ENCODE measurements at places on chromosomes 1 and 21.

GRCh38 chr1:114015075-114015474 lies 35.8 kb downstream of the OLFML3 start:
- DNase-seq: no peak

- DNase-seq: no peak
These were observed 69.7 kb upstream of the IPO9 start for GRCh38 chr1:201759194-201759815.

DNA sequence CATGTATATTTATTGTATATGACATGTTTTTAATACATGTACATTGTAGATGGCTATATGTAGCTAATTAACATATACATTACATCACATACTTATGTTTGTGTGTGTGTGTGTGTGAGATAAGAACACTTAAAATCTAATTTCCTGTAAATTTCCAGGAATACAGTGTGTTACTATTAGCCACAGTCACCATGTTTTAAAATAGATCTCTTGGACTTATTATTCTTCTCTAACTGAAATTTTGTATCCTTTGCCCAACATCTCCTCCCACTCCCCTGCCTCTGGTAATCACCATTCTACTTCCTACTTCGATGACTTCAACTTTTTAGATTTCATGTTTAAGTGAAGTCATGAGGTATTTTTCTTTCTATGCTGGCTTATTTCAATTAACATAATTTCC lies 64.8 kb downstream of the FCRL5 start:
- no peak for DNase-seq

DNA sequence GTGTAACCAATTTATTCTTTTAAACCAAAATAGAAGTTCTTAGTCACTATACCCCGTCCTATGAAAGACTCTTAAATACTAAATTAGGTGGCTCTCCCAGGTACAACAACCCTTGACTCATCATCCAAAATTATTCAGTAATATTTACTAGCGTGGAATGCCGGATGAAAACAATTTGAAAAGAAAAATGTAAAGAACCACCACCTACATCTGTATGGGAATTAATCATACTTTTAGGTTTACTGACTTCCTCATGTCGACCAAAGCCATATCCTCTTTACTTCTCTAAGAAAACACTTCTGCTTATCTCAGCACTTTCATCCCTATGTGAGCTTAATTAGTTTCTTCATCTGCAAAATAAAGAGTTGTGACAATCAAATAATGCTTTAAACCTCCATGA lies 139.6 kb downstream of the AKT3 start:
- no peak for DNase-seq

DNA sequence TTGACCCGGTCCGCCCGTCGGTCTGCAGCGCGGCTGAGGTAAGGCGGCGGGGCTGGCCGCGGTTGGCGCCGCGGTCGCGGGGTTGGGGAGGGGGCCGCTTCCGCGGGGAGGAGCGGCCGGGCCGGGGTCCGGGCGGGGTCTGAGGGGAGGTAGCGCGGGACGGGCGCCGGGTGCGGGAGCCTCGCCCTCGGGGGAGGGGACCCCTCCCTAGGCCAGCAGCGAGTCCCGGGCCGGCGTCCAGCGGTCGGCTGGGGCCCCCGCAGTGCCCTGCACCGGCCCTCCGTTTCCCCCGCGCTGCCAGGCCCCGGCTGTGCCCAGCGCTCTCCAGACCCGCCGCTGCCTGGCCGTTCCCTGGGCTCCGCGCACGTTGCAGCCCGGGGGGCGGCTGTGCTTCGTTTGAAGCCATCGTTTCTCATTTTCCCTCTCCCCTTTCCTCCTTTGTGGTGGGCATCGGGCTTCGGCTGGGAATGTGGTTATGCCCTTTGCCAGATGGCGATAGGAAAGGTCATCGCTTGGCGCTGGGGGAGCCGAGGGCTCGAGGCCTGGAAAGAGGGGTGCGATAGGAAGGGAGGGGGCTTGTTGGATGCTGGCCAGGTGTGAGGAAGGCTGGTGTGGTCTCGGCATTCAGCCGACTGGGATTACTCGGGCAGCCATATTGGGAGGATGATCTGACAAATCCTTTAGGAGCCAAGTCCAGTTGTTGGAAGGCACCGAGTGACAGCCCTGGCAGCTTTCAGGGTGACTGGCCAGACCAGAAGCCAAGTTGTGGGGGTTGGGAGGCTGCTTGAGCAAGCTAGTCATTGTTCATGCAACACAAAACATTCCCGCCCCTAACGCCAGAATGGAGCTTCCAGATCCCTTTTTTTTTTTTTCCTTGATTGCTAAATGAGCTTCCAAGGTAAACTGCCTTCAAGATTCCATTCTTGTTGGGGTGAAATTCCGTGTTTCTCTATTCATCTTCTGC lies 753 bp downstream of the KIF1B start:
- DNase-seq: peak; percentile 93

DNA sequence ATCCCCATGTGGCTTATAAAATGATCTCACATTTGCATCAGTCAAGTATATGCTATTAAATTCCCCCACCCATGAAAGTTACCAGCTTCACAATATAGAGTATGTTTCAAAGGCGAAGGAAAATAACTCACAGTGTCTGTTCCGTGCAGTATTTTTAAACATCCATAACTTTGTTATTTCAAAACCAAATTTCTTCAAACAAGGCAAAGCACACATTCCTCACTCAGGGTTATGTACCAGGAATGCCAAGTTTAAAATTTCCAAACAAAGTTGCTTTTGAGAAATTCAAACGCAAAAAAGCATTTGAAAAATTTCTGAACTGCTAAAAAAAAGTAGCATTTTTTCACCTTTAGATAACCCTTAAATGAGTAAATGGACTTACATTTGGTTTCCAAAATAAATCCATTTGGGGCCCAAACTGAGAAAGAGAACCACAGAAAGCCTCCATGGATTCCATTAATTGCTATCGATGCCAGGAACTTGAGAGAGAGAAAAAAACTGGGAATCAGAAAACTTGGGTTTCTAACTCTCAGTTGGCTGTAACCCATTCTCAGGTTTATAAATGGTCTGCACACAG lies 149.5 kb downstream of the SLC30A10 start:
- no peak for DNase-seq

DNA sequence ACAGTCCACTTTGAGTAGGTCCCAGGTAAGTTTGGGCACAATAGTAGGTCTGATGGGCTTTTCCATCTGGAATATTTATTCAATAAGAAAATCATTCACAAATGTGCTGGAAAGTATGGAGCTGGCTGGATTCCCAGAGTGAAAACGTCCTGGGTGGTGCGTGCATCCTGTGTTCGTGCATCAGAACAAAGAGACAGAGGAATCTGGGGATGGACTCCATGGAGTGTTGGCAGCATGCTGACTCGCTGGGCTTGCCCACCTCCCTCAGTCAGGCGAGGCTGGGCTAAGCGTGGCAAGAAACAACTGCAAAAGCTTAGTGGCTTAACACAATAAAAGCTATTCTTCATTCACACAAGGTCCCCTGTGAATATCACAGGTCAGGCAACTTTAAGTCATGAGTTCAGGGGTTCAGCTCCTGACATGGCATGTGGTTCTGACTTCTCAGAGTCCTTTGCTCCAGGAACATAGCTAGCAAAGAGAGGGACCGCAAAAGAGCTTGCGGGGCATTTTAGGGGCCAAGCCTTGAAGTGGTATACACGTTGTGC lies 151.6 kb upstream of the ZNF644 start:
- no peak for DNase-seq

- DNase-seq: no peak
These were observed 75.2 kb downstream of the SH3GLB1 start for GRCh38 chr1:86779308-86780191.

DNA sequence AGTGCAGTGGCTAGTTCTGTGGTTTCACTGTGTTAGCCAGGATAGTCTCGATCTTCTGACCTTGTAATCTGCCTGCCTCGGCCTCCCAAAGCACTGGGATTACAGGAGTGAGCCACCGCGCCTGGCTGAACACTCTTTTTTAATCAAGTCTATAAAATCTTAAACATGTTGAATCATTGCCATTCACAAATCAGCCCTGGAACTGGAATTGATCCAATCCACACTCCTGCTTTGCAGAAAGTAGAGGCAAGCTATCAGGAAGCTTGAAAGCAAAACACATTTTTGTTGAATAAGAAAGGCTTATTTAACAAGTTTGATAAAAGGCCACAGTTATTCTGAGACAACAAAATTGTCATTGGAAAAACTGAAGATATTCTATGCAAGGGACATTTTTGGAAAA lies 18.3 kb upstream of the EFHD2 start:
- DNase-seq: no peak

DNA sequence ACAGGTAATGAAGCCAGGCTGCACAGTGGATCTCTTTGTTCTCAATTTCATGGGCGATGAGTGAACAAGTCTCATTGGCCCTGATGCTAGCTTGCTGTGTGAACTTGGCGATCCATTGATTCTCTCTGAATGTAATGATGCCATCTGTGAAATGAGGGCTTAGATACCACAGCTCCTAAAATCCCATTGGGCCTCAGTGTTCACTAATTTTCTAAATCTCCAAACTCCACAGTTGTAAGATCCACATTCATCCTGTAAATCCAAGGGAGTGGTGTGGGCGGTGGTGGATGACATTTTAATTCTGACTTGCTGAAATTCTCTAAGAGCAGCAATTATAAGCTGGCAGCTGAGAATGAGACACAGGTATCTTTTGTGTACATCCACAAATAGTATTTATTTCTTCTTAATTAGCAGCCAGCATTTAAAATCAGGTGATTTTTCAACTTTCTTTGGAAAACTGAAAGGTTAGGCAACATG lies 9.6 kb upstream of the ACTL8 start:
- no peak for DNase-seq

DNA sequence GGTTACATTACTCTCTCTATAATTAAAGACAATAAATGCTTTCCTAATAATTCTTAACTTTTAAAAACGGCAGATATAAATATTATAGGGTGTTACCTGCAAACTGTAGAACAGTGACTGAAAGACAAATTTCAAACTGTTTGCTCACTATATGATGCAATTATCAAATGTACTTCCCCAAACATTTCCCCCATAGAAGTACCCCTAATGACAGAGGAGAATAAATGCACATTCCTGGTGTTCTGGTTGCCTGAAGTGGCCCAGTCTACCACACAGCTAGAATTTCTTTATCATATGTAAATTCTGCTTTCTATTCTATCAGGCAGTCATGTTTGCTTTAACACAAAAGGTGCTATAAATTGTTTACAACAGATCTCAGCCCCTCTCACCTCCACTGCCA lies 70.4 kb downstream of the VAV3 start:
- no peak for DNase-seq

GRCh38 chr1:203072002-203072602 lies 13.7 kb downstream of the MYOG start:
- DNase-seq: no peak

DNA sequence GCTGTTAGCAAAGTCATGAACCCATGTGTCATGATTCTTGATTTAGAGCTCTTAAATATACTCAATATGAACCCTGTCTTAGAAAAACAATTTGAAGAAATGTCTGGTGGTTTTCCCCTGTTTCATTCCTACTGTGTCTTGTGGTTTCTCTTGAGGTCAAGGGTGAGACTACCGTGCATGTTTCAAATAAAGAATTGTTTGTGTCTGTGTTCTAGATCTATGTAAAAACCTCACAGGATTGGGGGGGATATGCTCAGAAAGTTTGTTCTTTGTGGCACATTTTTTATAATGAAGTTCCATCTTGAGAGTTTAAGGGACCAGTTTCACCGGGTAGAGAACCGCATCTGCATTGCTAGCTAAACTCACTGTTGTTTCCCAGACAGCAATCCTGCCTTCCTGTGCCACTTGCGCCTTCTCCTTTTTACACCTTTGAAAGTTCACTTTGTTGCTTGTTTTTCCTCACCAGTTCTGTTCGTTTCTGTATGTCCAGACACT lies 30.9 kb upstream of the CACYBP start:
- DNase-seq: no peak

- DNase-seq: peak; percentile 24
These were observed 283.4 kb downstream of the PTPRU start for GRCh38 chr1:29519788-29520110.

DNA sequence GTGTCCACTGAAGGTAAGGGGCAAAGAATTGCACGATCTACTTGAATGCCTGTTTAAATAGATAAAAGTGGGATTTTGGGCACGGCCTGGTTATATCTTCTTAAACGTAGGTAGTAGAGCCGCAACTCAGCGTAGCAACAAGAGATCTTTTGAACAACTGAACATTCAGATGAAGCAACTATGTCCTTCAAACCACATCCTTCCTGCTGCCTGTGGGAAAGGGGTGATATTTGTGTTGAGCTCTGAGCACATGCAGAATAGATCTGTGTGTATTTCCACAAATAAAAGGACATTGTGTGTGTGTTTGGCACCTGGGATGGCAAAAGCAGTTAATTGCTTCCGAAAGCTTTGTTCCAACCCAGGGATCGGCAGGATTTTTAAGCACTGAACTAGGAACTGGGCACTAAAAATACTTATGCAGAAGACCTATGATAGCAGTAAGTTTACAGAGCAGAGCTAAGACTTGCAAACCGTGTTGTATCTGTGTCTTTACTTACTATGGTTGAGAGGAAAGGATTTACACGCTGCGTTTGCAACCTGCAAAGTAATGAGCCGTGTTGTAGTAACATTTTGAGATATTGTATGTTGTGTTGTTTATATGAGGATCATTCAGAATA lies 333.4 kb downstream of the CHRM3 start:
- no peak for DNase-seq

- no peak for DNase-seq
These were observed 409.2 kb downstream of the USH2A start for GRCh38 chr1:216014086-216014485.

GRCh38 chr1:169163059-169163458 lies 56.6 kb downstream of the ATP1B1 start:
- no peak for DNase-seq

DNA sequence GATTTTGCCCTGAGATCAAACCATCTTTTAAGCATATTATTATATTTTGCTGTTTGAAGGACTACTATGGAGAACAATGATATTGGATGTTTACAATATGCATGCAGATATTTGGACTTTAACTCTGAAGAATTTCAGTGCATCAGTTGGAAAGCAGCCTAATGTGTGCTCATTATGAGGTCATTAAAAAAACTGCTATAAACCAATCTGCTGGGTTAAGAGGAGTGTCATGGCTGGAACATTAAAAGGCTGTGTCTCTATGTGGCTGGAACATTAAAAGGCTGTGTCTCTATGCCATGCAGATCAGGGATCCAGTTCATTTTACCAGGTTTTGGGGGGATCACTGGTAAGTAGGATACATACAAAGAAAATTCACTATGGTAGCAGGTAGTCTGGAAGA lies 77.6 kb downstream of the SPATA46 start:
- DNase-seq: no peak

DNA sequence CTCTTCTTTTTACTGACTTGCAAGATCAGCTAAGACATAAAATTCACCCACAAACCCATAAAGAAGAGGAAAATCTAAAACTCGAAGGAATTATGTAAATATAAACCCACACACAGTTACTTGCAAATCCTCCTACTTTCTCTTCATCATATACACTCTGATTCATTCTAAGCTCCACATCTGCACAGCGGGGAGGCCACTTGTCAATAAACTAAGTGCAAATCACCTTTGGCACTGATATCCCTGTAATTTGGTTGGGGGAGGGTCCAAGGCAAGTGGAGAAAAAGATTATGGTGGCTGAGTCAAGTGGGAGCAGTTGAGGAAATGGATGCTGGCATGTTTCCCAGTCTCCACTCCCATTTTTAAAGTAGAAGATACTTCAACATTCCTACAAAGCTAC lies 596.5 kb downstream of the MATN1 start:
- DNase-seq: no peak

- DNase-seq: no peak
These were observed 44.8 kb upstream of the TADA1 start for GRCh38 chr1:166920561-166921475.
